ENCODE measurements at places on chromosomes 2 and 18. TPM values are rescaled to one million over a fixed set of nuclear protein-coding genes. Genes with fewer than 3 reads are reported as not detected.

- no peaks in the 10 kb centered on the region for H3K4me1 ChIP-seq
- H3K4me3 ChIP-seq: no peak overlapping the region
- no peak for DNase-seq
Measured at GRCh38 chr2:235952714-235953113, 215.5 kb downstream of the GBX2 start.

- peaks cover 8% of the 10 kb centered on the region for H3K4me1 ChIP-seq
- no peaks in the 10 kb centered on the region for H3K27me3 ChIP-seq
- H3K4me3 ChIP-seq: no peak overlapping the region
Measured at GRCh38 chr2:169822036-169822435, 2.7 kb downstream of the METTL5 start.

- H3K36me3 ChIP-seq: no peaks in the 10 kb centered on the region
- H3K4me3 ChIP-seq: no peak overlapping the region
- peaks cover 69% of the 10 kb centered on the region for H3K27me3 ChIP-seq
- DNase-seq: no peak
- peaks cover 8% of the 10 kb centered on the region for H3K4me1 ChIP-seq
Measured at GRCh38 chr2:44771522-44771921, 170.0 kb upstream of the SIX3 start.

GRCh38 chr2:140580532-140581151, 1550.2 kb downstream of the LRP1B start:
- no peaks in the 10 kb centered on the region for H3K4me1 ChIP-seq
- no peaks in the 10 kb centered on the region for H3K27me3 ChIP-seq
- DNase-seq: peak; percentile 28
- H3K36me3 ChIP-seq: no peaks in the 10 kb centered on the region
- H3K27ac ChIP-seq: no peak overlapping the region

GRCh38 chr2:1736045-1736444, 8.3 kb downstream of the PXDN start:
- no peak for DNase-seq
- H3K4me3 ChIP-seq: no peak overlapping the region
- H3K27me3 ChIP-seq: no peaks in the 10 kb centered on the region
- no peaks in the 10 kb centered on the region for H3K36me3 ChIP-seq

- H3K27me3 ChIP-seq: no peaks in the 10 kb centered on the region
- DNase-seq: no peak
- H3K36me3 ChIP-seq: no peaks in the 10 kb centered on the region
- H3K27ac ChIP-seq: no peak overlapping the region
Measured at GRCh38 chr2:227004482-227004881, 159.5 kb downstream of the COL4A4 start.

DNA sequence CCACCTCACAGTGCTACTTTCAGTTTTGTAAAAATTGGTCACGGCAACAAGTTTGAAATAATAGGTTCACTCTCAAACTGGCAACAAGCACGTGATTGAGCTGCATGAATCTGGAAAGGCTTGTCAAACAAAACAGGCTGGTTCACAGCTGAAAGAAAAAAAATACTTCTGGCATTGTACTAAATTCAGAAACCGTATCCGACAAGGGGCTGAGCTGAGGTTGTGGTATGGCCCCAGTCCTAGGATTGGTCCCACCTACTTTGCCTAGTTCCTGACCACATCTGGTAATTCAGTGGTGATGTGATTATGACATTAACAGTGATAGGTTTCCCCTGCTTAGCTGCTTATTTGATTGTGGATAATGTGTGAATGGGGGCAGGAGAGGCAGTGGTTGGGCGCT, 326.5 kb upstream of the THUMPD2 start:
- no peaks in the 10 kb centered on the region for H3K27me3 ChIP-seq
- H3K4me1 ChIP-seq: no peaks in the 10 kb centered on the region
- H3K27ac ChIP-seq: no peak overlapping the region
- no peak for DNase-seq
- no peaks in the 10 kb centered on the region for H3K36me3 ChIP-seq
- no peak overlapping the region for H3K4me3 ChIP-seq

DNA sequence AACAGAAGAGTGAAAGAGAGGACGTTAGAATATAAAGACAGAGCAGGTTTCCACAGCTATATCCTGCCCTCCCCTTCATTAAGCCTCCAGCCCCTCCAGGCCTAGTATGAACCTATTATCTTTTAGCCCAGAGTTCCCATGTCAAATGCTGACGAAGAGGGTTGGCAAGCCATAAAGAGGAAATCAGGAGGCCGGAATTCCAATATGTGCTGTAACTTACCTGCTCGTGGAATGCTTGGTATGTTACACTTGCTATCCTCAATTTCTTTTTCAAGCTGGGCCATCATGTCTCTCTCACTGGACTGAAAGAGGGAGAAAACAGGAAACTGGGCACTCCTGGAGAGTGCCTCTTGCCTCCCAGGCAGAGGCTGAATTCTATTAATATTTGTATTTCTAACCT, 264.1 kb downstream of the TRIB2 start:
- no peak for DNase-seq
- no peak overlapping the region for H3K4me3 ChIP-seq
- H3K36me3 ChIP-seq: no peaks in the 10 kb centered on the region
- no peak overlapping the region for H3K27ac ChIP-seq
- H3K27me3 ChIP-seq: no peaks in the 10 kb centered on the region

DNA sequence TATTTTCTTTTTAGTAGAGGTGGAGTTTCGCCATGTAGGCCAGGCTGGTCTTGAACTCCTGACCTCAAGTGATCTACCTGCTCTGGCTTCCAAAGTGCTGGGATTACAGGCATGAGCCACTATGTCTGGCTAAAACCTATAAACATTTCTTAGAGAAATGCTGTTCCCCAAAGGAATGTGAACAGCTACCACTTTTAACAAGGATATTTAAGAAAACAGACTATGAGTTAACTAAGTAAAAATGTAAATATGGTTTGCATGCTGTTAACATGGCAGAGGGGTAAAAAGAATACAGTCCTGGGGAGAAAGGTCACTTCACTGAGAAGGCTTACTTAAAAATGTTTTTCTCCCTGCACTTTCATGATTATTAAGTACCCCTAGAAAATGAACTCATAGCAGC, 57.1 kb downstream of the SLC16A14 start:
- H3K27me3 ChIP-seq: no peaks in the 10 kb centered on the region
- H3K4me1 ChIP-seq: peaks cover 10% of the 10 kb centered on the region
- H3K27ac ChIP-seq: peak overlapping the region; percentile 44
- H3K4me3 ChIP-seq: no peak overlapping the region
- no peaks in the 10 kb centered on the region for H3K36me3 ChIP-seq

- DNase-seq: no peak
- no peak overlapping the region for H3K27ac ChIP-seq
- no peaks in the 10 kb centered on the region for H3K27me3 ChIP-seq
- no peak overlapping the region for H3K4me3 ChIP-seq
- H3K36me3 ChIP-seq: no peaks in the 10 kb centered on the region
- peaks cover 7% of the 10 kb centered on the region for H3K4me1 ChIP-seq
Measured at GRCh38 chr2:25381502-25381901, 39.8 kb upstream of the DNMT3A start.

DNA sequence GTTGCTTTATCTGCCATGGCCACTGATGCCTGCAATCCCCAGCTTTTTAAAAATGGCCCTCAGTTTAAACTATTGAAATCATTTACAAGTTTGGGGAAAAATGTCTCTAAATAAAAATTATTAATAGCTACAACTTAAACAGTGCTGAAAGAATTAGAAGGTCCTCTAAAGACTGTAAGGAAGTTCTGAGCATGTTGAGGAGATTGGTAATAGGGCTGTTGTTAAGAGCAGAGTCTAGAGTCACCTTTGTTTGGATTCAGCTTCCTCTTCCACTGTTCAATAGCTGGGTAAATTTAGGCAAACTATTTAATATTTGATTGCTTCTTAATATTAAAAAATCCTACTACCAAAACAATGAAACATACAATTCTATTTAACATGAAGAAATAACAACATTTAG, 1127.1 kb upstream of the DDX18 start:
- no peak overlapping the region for H3K4me3 ChIP-seq
- no peaks in the 10 kb centered on the region for H3K27me3 ChIP-seq
- H3K27ac ChIP-seq: no peak overlapping the region

Gene NIF3L1
- total RNA-seq: 23.7 TPM

Gene CWC22
- 19.3 TPM for total RNA-seq

Gene SLC19A3
- total RNA-seq: 21.8 TPM

Gene IL1A
- 2.3 TPM for total RNA-seq

Gene MARS2
- total RNA-seq: 7.8 TPM

Gene UGT1A10
- total RNA-seq: not detected

Gene LDAH
- total RNA-seq: 27.8 TPM

Gene AQP12B
- 0.04 TPM for total RNA-seq

Gene RND3
- total RNA-seq: 135 TPM
